ENCODE measurements at places on chromosomes 6 and 20. TPM values are rescaled to one million over a fixed set of nuclear protein-coding genes. Genes with fewer than 3 reads are reported as not detected.

GRCh38 chr20:31514154-31515071, at the start of gene HM13:
Gene HM13 (plus strand): TSS chr20:31514442. CDS start chr20:31514552, 110 bp downstream.
- H3K4me3 ChIP-seq = no peak within 1 kb of the TSS
- peaks cover 7% of the 10 kb centered on the region for H3K36me3 ChIP-seq
- DNase-seq = peak; percentile 81
- H3K4me1 ChIP-seq = peaks cover 6% of the 10 kb centered on the region
- H3K27me3 ChIP-seq = no peaks in the 10 kb centered on the region
- H3K27ac ChIP-seq = peak within 1 kb of the TSS; percentile 81

GRCh38 chr6:83853178-83854000, at the start of gene RIPPLY2:
Gene RIPPLY2 (plus strand): TSS chr6:83853360. CDS start chr6:83853417, 57 bp downstream.
- peaks cover 13% of the 10 kb centered on the region for H3K4me1 ChIP-seq
- no peak for DNase-seq
- peak within 1 kb of the TSS; percentile 72 for H3K4me3 ChIP-seq
- peaks cover 60% of the 10 kb centered on the region for H3K27me3 ChIP-seq
- no peak within 1 kb of the TSS for H3K27ac ChIP-seq
- no peaks in the 10 kb centered on the region for H3K36me3 ChIP-seq

DNA sequence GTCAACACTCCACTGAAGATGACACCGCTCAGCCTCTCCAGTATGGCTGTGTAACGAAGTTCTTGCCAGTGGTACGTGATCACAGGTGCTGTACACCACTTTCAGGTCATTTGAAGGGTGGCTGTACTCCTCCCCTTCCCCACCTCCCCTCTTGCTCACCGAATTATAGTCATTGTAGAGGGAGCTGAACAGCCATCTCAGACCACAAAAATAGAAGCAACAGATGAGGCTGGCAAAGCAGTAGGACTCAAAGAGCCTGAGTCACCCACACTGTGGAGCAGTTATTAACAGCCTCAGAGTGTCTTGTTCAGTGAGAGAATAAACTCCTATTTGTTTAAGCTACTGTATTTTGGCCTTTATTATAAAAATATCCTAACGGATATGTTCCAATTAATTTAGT, 192.5 kb upstream of the MCHR2 start:
- H3K4me3 ChIP-seq = no peak overlapping the region
- peaks cover 10% of the 10 kb centered on the region for H3K27me3 ChIP-seq
- H3K27ac ChIP-seq = no peak overlapping the region
- no peak for DNase-seq

GRCh38 chr20:63449025-63449424, 23.4 kb downstream of the KCNQ2 start:
- no peak for DNase-seq
- no peak overlapping the region for H3K27ac ChIP-seq
- H3K27me3 ChIP-seq = peaks cover 3% of the 10 kb centered on the region
- no peaks in the 10 kb centered on the region for H3K36me3 ChIP-seq

GRCh38 chr6:71388856-71389527, 100.4 kb downstream of the OGFRL1 start:
- peaks cover 1% of the 10 kb centered on the region for H3K27me3 ChIP-seq
- no peak overlapping the region for H3K27ac ChIP-seq
- no peak for DNase-seq
- no peaks in the 10 kb centered on the region for H3K4me1 ChIP-seq
- no peak overlapping the region for H3K4me3 ChIP-seq

The C6orf141 gene
- total RNA-seq = not detected

The MPIG6B gene
- 1.4 TPM for total RNA-seq

Measured in naive thymus-derived CD8-positive, alpha-beta T cell (primary cell).